ENCODE measurements at places on chromosomes 6 and 20. TPM values are rescaled to one million over a fixed set of nuclear protein-coding genes. Genes with fewer than 3 reads are reported as not detected.

SLC26A8 gene
- not detected for total RNA-seq

LY6G6C gene
- not detected for total RNA-seq

HDAC2 gene
- 68.8 TPM for total RNA-seq

TGM3 gene
- not detected for total RNA-seq

ULBP3 gene
- total RNA-seq = 18.5 TPM

ECT2L gene
- not detected for total RNA-seq

LRRC73 gene
- total RNA-seq = under 0.01 TPM

PRDM13 gene
- not detected for total RNA-seq

CAPN11 gene
- total RNA-seq = not detected

CLIC5 gene
- not detected for total RNA-seq

CHD6 gene
- total RNA-seq = 7.0 TPM

NR2E1 gene
- not detected for total RNA-seq

HUS1B gene
- total RNA-seq = 0.17 TPM

TMEM170B gene
- 0.15 TPM for total RNA-seq

SLC13A3 gene
- total RNA-seq = 6.1 TPM

STMND1 gene
- 0.17 TPM for total RNA-seq

FOXF2 gene
- total RNA-seq = 16.4 TPM

SGK2 gene
- not detected for total RNA-seq

ZBTB12 gene
- total RNA-seq = 3.0 TPM
